ENCODE measurements at places on chromosomes 1 and 21.
A peak's percentile ranks its signal among the peaks of the same experiment; 100 is the strongest.

DNA sequence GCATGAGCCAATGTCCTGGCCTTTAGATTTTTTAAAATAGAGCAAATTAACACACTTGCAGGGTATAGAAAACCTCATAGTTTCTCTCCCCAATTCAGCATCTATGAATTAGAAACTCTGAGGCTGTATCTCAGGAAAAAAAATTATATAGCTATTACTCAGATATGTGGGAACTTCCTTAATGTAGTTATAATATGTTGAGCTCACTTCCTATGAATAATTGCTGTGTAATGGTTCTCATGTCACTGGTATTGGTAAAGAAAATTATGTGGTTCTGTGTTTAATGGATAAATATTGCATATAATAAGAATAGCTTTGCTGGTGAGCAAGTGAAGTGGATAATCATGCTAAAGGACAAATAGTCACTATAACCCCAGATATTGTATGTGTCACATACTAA, 2019.8 kb downstream of the NCAM2 start:
- DNase-seq: no peak

GRCh38 chr1:100862591-100862990, 32.1 kb downstream of the EXTL2 start:
- DNase-seq: no peak

- no peak for DNase-seq
Observed at GRCh38 chr1:201740086-201740541, 88.8 kb upstream of the IPO9 start.

GRCh38 chr21:17139696-17140095, 373.1 kb upstream of the CXADR start:
- no peak for DNase-seq

DNA sequence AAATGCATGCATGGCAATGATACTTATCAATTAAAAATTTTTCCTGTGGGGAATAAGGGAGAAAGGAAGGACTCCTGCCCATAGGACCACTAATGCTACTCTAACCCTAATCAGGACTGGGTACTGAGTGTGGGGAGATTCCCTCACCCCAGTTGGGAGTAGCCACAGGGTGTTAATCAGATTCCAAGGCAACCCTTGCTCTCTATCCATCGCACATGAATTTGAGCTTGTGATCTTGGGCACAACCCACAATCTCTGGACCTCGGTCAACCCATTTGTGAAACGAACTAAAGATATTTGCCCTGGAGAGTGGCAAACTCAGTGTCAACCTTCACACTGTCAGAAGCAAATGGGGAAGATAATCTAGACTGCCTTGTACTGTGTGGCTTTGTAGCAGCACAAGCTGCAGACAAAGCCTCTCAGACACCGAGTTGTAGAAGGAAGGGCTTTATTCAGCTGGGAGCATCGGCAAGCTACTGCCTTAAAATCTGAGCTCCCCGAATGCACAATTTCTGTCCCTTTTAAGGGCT, 69.5 kb downstream of the SERINC2 start:
- DNase-seq: peak; percentile 54

DNA sequence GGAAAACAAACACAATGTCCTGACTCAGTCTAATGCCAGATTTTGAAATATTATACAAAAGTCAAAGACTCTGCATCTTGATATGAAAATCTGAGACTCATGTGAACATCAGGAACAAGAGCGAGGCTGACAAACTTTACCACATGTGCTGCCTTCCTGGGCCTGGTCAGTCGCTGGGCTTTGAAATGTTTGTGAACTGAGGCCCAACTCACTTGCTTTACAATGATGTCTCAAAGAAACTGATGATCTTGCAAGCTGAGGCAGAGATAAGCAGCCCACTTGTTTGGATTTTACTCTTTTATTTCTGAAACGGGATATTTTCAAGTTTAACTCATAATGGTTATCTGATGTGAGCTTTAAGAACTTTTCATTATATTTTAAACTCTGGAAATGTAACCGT, 2.1 kb downstream of the BCAR3 start:
- DNase-seq: no peak

- DNase-seq: no peak
Observed at GRCh38 chr1:7810395-7810794, 26.3 kb downstream of the PER3 start.

DNA sequence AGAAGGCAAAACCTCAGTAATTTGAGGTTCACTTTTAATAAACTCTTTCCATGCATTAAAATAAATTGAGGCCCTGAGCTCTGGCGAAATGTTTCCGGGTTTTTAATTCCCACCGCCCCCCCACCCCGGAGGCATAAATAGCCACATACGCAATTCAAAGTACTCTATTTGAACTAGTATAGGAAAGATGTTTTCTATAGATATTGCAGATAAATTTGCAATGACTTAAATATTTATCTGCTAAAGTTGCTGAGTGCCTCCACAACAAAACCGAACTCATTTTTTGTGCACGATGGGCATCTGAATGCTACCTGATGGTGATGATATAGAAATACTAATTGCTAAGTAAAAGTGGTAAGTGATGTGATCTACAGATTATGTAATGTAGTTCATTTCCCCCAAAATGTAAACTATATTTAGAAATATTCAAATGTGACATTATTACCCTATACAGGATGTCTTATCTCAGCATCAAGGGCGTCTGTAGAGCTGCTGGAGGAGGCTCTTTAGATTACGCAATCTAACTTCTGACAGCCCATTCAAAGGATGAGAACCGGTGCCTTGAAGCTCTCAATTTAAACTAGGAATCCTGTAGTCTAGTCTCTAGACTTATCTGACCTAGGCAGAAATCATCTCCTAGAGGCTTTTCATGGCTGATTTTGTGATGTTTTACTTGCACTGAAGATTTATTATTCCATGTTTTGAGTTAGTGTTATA, 8.5 kb downstream of the IRF2BP2 start:
- DNase-seq: peak; percentile 94

GRCh38 chr21:43966946-43967512, 45.1 kb upstream of the TRAPPC10 start:
- DNase-seq: no peak

- no peak for DNase-seq
Observed at GRCh38 chr1:86365896-86366295, 30.2 kb downstream of the ODF2L start.

DNA sequence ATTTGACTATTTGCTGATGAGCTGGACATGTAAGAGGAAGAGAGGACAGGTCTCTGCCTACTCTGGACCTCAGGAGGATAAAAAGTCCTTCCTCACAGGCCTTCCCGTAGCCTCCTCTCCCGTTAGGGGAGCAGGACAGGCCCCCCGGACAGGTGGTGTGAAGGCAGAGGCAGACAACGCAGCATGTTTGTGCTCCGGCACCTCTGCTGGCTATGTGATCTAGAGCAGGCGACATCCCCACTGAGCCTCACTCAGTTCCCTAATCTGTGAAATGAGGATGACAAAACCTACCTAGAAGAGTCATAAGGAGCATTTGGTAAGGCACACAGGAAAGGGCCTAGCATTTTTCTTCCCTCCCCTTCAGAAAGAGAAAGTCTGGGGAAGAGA, 34.8 kb downstream of the KIAA1614 start:
- DNase-seq: no peak

GRCh38 chr1:113515498-113515897, 125.2 kb downstream of the MAGI3 start:
- no peak for DNase-seq

GRCh38 chr1:165114022-165114888, 242.3 kb downstream of the LMX1A start:
- no peak for DNase-seq

- peak; percentile 9 for DNase-seq
Observed at GRCh38 chr1:23751050-23751814, 8.0 kb downstream of the ELOA start.

DNA sequence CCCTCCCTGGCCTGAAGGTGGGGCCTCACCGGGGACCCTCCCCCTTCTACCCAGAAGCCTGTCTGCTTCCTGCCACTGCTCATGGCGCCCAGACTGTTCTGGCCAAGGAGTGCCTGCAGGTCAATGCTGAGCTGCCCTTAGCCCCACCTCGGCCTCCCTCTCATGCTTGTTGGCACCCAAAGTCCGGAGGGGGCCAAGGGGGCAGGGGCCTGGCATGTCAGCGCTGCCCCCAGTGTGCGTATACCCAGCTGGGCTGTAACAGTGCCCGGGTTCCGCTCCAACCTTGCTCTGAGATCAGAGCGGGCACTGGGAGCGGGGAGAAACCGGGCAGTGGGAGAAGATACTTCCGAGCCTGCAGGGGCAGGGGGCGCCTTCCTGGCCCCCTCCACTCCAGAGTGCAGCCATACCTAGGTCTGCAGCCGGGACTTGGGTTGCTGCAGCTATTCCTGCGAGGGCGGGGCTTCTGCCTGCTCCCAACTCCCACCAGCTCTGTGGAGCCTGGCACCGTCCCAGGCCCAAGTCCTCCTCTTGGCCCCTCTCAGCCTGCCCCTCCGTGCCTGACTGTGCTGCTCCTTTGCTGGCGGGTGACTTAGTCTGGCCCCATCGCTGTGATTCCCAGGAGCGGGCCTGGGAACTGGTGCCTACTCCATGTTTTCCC, 21.4 kb upstream of the TGFB2 start:
- no peak for DNase-seq

- no peak for DNase-seq
Observed at GRCh38 chr21:44521301-44521927, 18.6 kb downstream of the KRTAP10-1 start.

- DNase-seq: no peak
Observed at GRCh38 chr1:160807247-160807646, 11.3 kb downstream of the LY9 start.

DNA sequence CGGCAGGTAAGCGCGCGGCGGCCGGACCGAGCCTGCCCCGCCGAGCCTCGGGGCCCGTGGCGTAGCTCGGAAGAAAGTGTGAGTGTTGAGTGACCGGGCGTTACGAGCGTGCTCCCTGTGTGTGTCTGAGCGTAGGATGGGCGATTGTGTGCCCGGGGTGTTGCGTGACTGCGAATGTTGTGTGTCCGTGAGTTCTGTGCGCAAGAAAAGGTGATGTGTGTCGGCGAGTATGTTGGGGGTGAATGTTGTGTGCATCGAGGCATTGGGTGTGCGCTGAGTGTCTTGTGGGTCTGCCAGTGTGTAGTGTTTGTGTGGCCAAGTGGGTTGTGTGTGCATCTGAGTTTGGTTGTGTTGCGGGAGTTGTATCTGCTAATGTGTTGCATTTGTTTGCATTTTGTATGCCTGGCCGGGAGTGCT, 398 bp downstream of the PTPRU start:
- no peak for DNase-seq

DNA sequence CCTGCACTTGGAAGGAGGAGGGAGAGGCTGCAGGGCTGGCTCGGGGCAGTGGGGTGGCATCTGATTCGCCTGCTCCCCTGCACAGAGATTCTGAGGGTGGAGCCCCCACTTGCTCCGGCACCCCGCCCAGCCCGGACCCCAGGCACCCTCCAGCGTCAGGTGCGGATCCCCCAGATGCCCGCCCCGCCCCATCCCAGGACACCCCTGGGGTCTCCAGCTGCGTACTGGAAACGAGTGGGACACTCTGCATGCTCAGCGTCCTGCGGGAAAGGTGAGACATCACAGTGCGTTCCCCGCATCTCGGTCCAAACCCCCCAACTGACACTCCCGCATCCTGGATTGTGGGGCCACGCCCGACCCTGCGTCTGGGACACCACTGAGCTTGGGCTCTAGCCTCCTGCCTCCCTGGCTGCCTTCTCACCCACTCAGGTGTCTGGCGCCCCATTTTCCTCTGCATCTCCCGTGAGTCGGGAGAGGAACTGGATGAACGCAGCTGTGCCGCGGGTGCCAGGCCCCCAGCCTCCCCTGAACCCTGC, 7.9 kb downstream of the ADAMTSL4 start:
- no peak for DNase-seq

DNA sequence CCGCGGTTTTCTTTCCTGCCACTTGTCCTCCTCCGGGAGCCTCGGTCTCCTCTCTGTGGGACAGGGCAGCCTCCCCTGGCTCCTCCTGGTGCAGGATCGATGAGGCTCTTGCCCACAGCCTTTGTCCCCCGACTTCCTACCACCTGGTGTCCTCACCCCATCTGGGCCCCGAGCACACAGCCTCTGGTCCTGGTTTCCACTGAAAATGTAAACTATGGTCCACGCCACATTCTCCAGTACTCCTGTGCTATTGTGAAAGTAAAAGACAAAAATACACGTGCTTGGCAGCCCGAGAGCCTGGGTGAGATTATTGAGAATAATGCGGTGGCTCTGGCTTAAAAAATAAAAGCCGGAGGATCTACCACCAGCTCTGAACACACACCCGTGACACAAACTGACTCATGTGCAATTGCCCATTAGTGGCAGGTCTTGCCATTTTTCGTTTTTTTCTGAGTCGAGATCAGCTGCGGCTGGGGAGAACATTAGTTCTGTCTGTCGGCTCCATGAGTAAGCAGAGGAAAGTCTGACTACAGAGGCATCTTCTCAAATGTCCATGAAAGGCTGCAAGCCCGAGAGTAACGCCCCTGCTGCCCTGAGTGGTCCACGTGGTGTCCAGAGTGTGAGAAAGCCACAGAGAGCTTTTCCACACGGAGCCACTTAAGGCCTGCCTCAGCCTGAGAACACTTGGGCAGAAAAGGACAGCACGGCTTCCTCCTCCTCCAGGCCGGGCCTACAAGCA, 5.7 kb upstream of the COL6A2 start:
- no peak for DNase-seq

- DNase-seq: no peak
Observed at GRCh38 chr1:185850366-185850765, 116.2 kb downstream of the HMCN1 start.

GRCh38 chr1:36187800-36188593, 32.0 kb downstream of the MAP7D1 start:
- peak; percentile 49 for DNase-seq

- peak; percentile 78 for DNase-seq
Observed at GRCh38 chr1:17365293-17365692, 6.7 kb upstream of the PADI6 start.

- no peak for DNase-seq
Observed at GRCh38 chr1:231702804-231703203, 76.2 kb downstream of the DISC1 start.

- DNase-seq: no peak
Observed at GRCh38 chr1:94411237-94411636, 7.0 kb upstream of the ABCD3 start.

DNA sequence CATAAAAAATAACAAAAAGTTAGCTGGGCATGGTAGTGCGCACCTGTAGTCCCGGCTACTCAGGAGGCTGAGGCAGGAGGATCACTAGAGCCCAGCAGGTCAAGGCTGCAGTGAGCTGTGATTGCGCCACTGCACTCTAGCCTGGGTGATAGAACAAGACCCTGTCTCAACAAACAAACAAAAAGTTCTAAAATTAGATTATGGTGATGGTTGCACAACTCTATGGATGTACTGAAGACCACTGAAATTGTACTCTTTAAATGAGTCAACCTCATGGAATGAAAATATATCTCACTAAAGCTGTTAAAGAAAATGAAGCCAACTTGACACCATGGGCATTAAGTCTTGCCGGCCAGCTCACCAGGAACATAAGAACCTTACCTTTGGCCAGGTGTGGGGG, 9.1 kb downstream of the MRAP start:
- DNase-seq: no peak

GRCh38 chr1:232568331-232568852, 61.5 kb downstream of the SIPA1L2 start:
- DNase-seq: no peak

GRCh38 chr1:167707942-167708341, 13.8 kb upstream of the MPZL1 start:
- no peak for DNase-seq

- no peak for DNase-seq
Observed at GRCh38 chr1:160079448-160079847, 1.9 kb upstream of the KCNJ9 start.

Data from GF-D8 (cell line).